ENCODE measurements at places on chromosomes 11 and 22. TPM values are rescaled to one million over a fixed set of nuclear protein-coding genes. Genes with fewer than 3 reads are reported as not detected.

DNA sequence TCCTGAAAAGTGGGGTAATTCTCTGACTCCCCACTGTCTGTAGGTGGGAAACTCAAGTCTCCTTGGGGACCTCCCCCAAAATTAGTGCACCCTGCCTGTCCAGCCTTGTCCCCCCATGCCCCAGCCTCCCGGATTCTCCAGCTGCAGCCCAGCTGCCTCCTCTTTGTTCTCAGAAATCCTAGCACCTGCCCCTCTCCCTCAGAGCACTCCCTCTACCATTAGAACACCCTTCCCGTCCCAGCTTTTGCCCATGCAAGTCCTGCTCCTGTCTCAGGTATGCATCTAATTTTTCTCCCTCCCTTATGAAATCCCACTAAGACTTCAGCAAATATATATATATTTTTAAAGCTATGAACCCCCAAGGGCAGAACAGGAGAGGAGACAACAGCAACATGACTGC lies 37.3 kb downstream of the LRFN4 start:
- DNase-seq = no peak

The TRIM21 gene
- total RNA-seq = 15.6 TPM

The PANX3 gene
- total RNA-seq = not detected

The MYO18B gene
- 0.46 TPM for total RNA-seq

The ARAP1 gene
- 59.4 TPM for total RNA-seq

The SAC3D1 gene
- 21.9 TPM for total RNA-seq

DNA sequence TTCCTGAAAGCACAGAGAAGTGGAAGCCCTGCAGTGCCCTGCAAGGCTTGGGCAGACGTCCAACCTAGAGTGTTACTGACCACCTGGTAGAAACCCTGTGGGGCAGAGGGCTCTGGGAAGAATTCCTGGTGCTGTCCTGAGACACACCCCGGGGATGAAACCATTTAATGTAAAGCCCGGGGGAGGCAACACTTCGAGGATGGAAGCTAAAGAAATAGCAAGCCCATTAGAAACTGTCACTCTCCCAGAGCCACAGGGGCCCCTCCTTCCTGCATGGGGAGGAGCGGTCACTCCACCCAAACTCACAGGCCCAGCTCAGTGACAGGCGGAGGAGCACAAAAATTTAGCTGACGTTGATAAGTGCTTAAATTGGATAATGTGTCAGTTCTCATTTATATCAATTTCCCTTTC lies 57.6 kb downstream of the NRXN2 start:
- no peak for DNase-seq

The PDGFB gene
- 7.1 TPM for total RNA-seq

The PHF21A gene
- total RNA-seq = 33.8 TPM

- peak; percentile 87 for DNase-seq
Measured at GRCh38 chr11:68632802-68633201, 51.5 kb upstream of the GAL start.

The ANO1 gene
- 10.9 TPM for total RNA-seq

The CTSW gene
- not detected for total RNA-seq

- DNase-seq = no peak
Measured at GRCh38 chr11:17691976-17692375, 27.4 kb upstream of the MYOD1 start.

GRCh38 chr11:19551457-19551856 lies 161.2 kb upstream of the NAV2 start:
- no peak for DNase-seq
